Calu3 (cell line): ENCODE measurements at places on chromosomes 7 and 10. TPM values are rescaled to one million over a fixed set of nuclear protein-coding genes. Genes with fewer than 3 reads are reported as not detected.

DNA sequence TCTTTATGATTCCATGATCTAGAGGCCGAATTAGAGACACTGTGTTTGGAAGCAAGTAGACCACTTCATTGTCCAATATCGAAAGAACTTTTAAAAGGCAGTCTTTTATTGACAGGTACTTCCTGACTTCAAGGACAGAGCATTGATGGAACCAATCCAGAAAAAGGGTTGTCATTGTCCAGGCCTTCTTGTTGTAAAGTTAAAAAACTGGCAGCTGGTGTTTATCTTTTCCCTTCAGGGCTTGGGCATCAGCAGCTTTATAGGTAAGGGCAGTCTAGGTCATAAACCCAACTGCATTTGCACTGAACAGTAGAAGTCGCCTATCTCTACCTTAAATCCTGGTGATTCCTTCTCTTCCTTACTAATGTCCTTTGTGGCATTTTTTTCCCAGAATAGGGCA lies 95.6 kb downstream of the ST7 start:
- no peak for DNase-seq

The LRGUK gene
- total RNA-seq = 0.52 and 0.56 TPM in 2 replicates

DNA sequence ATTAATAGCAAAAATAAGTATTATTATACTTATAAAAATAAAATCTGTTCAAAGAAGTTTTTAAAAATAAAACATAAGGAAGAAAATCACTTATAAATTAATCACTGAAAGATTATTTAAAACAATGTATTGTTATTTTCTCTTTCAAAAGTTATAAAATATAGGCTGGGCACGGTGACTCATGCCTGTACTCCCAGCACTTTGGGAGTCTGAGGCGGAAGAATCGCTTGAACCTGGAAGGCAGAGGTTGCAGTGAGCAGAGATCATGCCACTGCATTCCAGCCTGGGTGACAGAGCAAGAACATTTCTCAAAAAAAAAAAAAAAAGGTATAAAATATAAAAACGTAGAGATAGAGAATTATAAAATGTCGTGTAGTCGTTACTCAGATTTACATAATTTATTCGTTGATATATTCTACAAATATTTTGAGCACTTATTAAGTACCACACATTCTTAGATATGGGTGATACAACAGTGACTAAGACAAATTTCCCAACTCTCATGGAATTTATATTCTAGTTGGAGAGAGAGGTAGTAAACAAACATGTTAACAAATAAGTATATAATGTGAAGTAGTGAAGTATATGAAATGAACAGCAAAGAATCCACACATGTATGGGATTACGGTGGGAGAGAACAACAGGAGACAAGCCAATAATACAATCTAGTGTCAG lies 1030.0 kb downstream of the SORCS1 start:
- no peak for DNase-seq

The DNA2 gene
- total RNA-seq = 37.7 and 40.0 TPM in 2 replicates

The CLDN4 gene
- 283 and 325 TPM in 2 replicates for total RNA-seq

GRCh38 chr7:44922351-44922694 lies 37.0 kb upstream of the PURB start:
- no peak for DNase-seq

DNA sequence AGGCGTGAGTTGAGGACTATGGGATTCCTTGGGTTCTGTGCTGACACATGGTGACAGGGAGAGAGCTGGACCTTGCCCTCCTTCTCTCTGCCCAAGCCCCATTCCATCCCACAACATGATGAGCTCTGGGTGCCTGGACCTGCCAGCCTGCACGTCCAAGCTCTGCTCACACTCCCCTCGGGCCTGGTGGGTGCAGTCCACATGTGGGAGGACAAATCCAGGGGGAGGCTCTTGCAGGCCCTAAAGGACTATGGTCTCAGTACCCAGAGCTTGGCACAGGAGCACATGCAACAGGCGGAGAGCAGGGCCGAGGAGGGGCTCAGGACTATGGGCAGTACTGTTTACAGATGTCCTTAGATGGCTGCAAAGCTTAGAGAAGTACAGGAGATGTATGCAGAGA lies 91.4 kb downstream of the CLEC2L start:
- no peak for DNase-seq

GRCh38 chr10:123683865-123684264 lies 17.7 kb downstream of the GPR26 start:
- no peak for DNase-seq

The SPDYE6 gene
- not detected in 2 replicates for total RNA-seq

The KNDC1 gene
- total RNA-seq = 1.2 and 1.7 TPM in 2 replicates

DNA sequence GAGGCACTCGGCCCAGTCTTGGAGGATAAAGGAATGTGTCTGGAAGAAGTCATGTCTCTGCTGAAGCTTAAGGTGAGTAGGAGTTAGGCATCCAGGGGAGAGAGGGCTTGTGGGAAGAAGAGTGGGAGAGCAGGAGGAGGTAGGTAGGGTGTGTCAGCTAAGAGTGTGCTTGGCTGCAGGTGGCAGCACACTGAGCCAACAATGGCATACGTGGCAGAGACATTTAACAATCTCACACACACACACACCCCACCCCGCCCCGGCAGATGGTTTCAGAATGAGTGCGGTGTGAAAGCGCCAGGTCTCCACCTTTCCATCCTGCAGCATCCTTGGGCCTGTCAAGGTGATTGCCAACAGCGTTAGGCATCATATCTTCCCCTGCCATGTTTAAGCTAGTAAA lies 11.2 kb upstream of the ARPC1A start:
- DNase-seq = no peak

GRCh38 chr10:34996843-34997242 lies 93.3 kb downstream of the CUL2 start:
- DNase-seq = no peak

DNA sequence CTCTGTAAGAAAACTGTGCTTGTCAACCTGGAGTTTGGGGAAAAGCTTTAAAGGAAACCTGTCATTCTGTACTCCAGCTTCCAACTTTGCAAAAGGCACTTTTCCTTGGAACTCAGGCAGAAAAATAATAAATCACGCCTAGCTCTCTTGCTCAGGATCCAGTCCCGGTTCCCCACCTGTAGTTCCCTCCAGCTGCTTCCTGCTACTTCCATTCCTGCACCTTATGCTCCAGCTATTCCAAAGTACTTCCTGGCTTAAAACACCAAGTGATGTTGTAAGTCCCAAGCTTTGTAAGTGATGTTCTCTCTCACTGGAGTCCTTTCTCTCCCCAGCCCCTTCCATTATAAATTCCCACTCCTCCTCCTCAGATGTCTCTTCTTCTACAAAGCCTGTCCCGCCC lies 98.6 kb downstream of the GRM8 start:
- no peak for DNase-seq

DNA sequence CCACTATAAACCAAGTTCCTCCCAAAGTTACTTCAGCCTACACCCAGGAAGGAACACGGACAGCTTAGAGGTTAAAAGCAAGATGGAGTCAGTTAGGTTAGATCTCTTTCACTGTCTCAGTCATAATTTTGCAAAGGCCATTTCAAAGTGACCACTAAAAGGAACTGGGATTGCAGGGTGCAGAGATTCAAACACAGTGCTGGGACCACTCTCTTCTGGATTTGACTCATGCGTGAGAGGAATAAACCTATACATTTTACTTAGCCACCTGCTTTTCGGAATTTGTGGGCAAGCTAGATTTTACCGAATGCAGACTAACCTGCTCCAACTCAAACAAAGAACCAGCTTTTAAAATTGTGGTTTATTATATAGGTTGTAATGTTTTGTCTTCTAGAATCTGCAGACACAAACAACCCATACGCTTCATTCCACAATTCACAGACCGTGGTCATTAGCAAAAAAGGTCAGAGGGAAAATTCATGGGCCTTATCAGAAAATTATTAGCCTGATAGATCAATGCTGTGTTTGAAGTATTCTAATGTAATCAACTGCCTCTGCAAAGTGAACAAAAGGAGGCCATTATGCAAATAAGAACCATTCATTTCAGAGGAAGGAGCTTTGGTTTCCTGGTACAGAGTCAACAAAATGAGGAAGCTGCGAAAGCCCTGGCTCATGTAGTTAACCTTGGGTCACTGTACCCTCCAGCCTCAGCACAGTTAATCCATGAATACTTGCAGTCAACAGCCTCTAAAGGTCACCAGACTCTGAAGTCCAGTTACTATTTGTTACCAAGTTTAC lies 342.7 kb upstream of the KLF6 start:
- peak; percentile 41 for DNase-seq

DNA sequence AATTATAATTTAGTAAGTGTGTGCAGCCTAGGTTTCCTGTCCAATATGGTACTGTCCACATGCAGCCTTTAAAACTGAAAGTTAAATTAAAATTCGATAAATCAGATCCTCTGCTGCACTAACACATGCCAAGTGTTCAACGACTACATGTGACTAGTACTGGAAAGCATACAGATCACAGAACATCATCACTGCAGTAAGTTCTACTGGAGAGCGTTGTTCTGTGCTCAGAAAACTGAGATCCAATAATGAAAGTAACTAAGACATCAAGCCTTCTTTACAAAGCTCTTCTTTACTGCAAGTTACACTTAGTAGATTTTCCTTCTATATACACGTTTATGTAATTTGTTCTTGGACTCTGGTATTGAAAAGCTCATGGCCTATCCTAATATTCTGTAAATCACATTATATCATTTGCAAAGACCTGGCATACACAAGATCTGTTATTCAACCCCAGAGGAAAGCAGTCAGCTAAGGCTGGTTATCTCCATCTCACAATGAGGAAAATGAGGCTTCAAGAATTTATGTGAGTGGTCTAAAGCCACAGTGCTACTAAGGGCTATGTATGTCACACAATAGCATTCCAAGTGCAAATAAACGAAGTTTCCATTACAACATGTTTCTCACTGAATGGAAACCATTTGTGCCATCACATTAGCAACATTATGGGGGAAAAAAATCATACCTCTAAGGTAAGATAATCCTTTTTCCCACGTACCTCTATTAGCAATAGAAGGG lies 77.6 kb downstream of the VPS41 start:
- peak; percentile 15 for DNase-seq

The SRGN gene
- total RNA-seq = not detected in 2 replicates

DNA sequence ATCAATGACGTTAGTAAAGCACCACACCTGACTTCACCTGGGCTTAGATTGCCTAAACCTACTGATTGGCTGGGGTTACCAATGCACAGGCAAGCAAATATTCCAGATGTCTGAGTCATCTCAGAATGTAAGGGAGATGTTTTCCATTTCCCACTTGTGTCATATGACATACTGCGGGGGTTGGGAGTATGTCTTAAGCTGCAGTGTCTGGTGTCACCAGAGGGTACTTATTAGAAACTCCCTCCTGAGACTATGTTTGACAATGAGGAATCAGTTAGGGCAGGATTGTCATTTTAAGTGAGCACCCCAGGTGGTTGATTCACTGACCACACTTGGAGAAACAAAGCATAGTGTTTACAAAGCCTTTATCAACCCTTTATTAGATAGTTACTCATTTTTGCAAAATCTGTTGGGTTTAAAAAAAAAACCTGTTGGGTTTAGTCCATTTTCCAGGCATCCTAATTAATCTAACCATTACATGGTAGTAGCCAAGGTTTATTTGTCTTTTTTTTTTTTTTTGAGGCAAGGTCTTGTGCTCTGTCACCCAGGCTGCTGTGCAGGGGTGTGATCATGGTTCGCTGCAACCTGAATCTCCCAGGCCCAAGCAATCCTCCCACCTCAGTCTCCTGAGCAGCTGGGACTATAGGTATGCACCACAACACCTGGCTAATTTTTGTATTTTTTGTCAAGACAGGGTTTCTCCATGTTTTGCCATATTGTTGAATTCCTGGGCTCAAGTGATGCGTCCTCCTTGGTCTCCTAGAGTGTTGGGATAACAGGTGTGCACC lies 72.5 kb downstream of the CDK6 start:
- peak; percentile 66 for DNase-seq

The DENND2A gene
- not detected in 2 replicates for total RNA-seq

DNA sequence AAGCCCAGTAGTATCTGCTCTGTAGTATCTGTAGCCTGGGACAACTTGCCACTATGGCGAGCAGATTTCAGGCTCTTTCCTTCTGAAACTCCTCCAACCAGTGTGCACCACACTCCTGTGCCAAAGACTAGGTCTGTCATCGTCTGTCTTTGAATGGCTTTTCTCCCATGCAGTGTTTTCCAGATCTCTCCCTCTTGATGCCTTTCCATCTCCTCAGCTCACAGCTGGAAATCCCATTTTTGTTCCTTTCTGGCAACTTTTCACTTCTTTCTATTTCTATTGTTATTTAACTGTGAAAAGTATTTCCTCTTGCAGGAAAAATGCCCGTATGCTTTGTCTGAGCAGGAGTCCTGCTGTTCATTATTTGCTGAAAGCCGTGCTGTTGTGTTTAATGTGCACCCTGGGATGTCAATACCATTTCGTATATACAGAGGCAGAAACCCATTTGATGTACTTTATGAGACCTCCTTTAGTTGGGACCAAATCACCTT lies 373.7 kb downstream of the PHTF2 start:
- DNase-seq = no peak

DNA sequence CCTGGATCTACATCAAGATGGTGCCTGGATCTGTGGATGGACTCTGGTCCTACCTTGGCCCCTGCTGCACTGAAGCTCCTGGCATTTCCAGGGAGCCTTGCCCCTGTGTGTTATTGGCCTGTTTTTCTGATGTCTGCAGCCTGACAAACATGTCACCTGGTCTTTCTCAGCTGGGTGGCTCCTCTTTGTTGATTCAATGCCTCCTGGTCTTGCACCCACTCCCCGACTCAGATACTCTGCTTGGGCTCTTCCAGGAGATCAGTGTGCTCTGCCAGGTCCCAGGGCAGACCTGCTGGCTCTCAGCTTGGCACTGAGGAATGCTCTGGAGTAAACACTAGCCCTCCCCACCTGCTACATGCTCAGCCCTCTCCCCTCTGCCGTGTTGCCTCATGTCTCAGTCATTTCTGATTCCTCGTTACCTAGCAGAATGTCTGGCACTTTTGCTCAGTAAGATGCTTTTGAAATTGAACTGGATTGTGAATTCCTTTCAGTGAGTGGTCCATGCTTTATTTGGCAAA lies 253.3 kb upstream of the BMPER start:
- no peak for DNase-seq
